ENCODE measurements at places on chromosomes 2 and 18.
A peak's percentile ranks its signal among the peaks of the same experiment; 100 is the strongest.

DNA sequence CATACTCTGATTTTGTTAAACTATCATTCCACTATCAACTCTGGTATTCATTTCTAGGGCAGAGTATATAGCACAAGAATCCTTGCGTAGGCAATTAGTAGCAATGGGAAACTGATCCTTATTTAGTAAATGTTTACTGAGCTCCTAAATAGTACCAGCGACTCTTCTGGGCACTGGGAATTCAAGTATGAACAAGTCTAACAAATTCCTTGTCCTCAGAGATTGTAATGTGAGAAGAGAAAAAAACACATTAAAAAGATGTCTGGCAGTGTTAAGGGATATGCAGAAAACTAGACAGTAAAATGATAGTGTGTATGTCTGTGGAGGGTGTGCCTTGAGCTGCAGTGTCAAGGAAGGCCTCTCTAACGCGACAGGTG is 721 bp downstream of the METTL5 start:
- DNase-seq, result no peak

DNA sequence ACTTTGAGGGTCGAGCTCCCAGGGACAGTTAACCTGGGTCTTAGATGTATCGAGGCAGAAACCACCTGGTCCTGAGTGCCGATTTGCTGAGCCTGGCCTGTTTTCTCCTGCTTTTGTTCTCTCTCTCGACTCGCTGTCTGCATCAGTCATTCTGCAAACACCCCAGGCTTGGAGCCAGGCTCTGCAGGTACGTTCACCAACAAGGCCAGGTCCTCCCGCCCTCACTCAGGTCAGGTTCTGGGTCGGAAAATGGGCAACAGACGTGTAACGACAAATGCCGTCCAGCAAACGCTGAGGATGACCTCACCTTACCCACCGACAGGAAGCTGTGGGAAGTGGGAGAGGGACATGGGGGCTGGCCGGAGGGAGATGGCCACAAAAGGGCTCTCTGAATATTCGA is 57.7 kb upstream of the PXDN start:
- no peak for DNase-seq

- DNase-seq, result no peak
Measured at GRCh38 chr2:102245266-102246151, 58.7 kb downstream of the IL1RL2 start.

- DNase-seq, result no peak
Measured at GRCh38 chr18:36724169-36724568, 104.6 kb downstream of the TPGS2 start.

- no peak for DNase-seq
Measured at GRCh38 chr2:46499392-46499785, 20.0 kb downstream of the TMEM247 start.

GRCh38 chr2:151230627-151231140 is 31.0 kb downstream of the RBM43 start:
- no peak for DNase-seq

GRCh38 chr2:141791521-141791920 is 339.3 kb downstream of the LRP1B start:
- DNase-seq, result no peak

- DNase-seq, result no peak
Measured at GRCh38 chr18:74152857-74153256, 4.5 kb downstream of the TIMM21 start.

GRCh38 chr18:55317864-55318263 is 270.1 kb downstream of the TCF4 start:
- no peak for DNase-seq

- no peak for DNase-seq
Measured at GRCh38 chr2:234686088-234686890, 189.4 kb upstream of the ARL4C start.

- DNase-seq, result no peak
Measured at GRCh38 chr2:16394072-16394985, 271.3 kb downstream of the CYRIA start.

- no peak for DNase-seq
Measured at GRCh38 chr18:54888933-54889332, 60.7 kb downstream of the RAB27B start.

DNA sequence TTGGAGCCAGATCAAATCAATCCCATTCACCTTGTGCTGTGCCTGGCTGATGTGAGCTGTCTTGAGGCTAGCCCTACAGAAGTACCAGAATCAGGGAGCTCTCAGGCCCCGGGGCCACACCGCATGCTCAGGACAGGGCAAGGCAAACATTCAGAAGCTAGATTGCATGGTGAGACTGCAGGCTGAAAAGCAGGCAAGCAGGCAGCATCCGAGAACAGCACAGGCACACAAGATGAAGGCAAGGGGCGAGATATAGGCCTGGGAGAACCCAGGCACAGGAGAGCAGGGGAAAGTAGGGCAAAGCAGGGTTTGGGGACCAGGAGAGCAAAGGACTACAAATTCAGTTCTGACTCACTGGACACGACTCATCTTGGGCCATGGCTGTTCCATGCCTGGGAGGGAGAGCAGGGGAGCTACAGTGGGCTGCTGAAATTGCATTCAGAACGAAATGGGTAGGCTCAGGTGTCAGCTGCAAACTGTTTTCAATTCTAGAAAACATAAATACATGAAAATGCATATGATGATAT is 59.6 kb downstream of the GALNT14 start:
- no peak for DNase-seq

DNA sequence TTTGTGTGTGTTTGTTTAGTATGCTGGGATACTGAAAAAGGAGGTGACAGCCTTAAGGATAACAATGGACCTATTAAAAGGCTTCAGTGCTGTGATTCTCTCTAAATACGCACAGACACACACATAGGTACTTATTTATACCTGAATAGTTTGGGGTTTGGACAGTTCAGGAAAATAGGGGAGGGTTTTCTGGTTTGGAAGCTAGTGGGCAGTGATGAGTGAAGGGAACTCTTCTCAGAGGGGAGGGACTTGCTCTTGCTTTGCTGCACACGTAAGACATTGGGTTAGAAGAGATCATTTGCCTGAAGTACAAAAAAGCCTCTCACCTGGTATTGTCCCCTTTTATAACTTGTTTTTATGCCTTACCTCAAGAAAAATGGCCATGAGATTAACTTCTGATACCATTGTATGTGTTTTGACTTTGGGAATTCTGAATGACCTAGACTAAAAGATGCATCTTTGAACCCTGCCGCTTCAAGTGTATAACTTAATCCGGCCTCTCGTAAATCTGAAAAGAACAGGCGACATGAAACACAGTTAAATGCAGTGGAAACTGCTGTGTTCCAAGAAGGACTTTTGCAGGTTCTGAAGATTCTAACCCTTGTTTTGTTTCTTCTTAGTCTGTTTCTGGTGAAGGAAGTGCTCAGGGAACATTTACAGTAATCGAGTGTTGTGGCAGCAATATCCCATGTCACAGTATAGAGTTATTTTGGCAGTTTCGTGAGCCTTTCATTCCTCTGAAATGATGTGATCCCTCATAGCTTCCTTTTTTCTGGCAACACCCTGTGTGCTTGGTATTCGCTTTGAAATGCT is 2.5 kb downstream of the CRIM1 start:
- no peak for DNase-seq

- no peak for DNase-seq
Measured at GRCh38 chr18:39190508-39190907, 1624.9 kb upstream of the CELF4 start.

DNA sequence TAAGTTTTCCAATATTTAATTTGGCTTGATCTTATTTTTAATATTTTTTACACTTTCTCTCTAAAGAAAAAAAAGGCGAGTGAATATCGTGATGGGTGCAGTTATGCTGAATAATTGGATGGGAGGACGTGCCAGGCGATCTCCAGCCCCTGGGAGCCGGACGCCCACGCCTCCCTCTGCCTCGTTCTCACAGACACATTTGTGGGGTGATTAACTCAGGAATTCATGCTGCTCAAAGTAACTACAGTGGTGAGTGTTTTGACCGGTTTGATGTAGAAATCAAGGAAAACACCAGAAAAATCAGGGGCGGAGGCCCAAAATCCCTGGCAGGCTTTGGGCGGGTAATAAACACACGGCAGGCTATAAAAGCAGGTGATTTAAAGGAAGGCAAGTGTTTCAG is 736.8 kb upstream of the SALL3 start:
- no peak for DNase-seq

DNA sequence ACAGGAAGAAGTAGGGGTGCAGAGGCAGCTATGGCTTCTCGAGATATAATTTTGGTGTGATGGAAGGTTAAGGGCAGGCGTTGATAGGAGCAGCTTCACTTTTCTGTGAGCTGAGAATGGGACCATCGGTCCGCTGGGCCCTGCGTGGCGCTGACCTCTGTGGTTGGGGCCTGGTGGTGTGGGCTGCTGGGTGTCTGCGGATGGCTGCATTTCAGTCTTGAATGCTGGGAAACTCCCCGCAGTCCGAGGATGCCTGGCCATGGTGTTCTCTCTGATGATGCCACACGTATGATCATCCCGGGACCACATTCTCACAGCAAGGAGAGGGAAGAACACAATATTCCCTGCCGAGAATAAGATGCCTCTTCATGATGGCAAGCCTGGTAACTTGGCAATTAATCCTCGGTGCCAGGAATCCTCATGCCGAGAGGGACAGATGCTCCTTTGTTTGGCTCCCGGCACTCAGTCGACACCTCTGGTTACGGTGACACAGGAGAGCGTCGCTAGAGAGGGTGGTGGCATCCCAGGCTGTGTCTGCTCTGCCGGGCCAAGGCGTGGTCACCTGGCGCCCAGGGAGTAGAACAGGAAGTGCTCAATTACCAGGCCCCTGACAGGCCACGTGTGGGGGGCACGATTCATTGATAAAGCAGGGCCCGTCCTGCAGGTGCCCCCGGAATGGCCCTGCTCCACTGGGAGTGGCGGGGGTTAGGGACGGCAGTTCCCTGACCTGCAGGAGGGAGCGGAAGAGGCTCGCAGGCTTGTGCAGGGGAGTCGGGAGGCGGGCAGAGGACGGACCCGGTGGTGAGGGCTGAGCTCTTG is 119.4 kb upstream of the CTDP1 start:
- DNase-seq, result no peak

DNA sequence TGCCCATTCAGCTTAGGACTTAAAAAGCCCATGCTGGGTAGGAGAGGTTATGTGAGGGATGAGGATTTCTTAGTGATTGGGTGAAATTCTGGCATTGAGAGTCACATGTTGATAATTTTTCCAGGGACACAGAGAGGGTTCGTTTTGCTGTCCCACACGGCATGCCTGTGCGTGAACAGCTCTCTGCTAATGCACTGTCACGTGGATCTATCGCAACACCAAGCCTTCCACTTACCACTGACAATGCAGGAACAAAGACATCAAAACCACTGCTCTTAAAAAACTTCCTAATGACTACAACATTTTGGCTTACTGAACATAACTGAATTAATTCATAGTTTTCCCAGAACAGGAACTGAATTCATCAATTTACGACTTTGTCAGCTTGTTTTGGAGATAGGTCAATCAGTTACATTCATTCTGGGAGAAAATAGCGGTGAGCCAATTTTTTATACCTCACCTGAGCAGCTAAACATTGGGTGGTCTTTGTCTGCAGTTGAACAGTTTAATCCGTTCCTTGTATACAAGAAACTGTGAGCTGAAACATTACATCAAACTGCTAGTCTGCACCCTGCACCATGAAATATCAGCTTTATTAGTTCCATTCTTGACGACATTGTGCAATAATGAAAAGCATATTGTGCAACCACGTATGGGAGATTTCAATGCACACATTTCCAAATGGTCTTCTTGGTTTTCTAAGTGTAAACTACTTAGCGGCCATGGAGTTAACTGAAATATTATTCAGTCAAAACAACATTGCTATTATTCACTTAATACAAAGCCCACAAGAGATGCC is 127.1 kb downstream of the LPIN1 start:
- DNase-seq, result no peak

- peak; percentile 60 for DNase-seq
Measured at GRCh38 chr2:235746257-235746934, 252.6 kb downstream of the AGAP1 start.

DNA sequence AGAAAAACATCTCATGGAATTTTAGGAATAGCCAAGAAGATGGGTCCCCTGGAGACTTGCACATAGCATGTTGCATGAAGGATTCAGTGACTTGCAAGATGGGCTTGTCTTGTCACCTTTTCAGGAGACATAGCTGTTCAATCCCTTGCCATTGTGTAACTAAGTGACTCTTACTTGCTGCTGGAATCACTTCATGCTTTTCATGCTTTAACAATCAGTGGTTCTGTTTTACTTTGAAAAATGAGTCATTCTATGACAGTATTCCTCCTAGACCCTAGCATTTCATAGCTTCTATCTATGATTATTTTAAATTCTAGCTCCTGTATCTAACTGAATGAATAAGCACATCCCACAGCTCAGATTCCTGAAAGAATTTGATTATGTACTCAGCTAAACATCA is 2.8 kb downstream of the KYNU start:
- DNase-seq, result no peak

- no peak for DNase-seq
Measured at GRCh38 chr2:118095610-118096009, 7.3 kb downstream of the INSIG2 start.

DNA sequence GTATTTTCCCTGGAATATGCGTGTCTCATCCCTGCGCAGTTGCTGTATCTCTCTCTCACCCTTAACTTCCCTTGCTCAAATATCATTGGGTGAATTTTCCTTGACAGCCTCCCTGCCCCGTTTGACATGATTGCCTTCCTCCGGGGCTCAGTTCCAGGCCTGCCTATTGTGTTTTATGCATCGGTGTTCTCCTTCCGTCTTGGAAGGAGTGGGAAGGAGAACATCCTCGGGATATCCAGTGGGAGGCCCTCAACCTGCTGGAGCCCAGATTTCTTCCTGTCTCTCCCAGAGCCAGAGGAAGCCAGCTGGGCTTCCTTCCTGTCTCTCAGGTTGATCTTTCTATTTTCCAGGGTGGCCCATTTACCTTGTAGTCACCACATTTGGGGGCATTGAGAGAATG is 434.7 kb upstream of the HS6ST1 start:
- DNase-seq, result no peak

DNA sequence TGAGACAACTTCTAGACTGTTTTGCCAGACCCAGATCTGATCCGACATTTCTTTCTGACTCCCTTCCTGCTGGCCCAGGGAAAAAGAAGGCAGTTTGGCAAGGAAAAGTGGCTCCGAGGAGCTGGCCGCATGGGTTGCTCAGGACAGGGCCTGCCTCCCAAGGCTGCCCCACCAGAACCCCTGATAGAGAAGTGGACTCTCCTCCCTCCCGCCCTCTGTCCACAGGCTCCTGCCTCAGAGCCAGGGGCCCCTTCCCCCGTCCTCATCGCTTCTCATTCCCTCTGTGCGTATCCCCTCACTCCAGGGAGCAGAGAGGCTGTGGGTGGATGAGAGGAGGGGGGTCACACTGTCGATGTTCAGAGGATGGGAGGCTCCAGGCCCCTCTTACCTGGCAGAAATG is 110.2 kb downstream of the TNS1 start:
- DNase-seq, result no peak
